ENCODE measurements at places on chromosomes 12 and 14.

GRCh38 chr14:55832122-55832911 lies 252.3 kb downstream of the KTN1 start:
- DNase-seq, result no peak

- DNase-seq, result no peak
Observed at GRCh38 chr14:30656190-30656632, 34.1 kb downstream of the SCFD1 start.

DNA sequence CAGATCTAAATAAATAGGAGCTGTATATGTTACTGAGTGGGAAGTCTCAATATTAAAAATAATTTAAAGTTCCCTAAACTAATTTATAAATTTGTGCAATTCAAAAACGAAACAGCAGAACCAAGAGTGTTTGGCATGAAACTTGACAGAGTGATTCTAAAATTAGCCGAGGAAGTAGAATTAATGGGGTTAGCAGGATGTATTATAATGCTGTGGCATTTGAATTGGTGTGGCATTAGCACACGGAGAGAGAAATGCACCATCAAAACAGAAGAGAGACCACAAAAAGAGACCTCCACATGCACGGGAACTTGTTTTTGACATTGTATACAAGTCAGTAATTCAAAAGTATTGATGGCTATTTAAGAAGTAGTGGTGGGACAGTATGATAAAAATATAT lies 366.0 kb upstream of the RGS6 start:
- no peak for DNase-seq

GRCh38 chr14:74015963-74016362 lies 3.1 kb downstream of the ENTPD5 start:
- no peak for DNase-seq

DNA sequence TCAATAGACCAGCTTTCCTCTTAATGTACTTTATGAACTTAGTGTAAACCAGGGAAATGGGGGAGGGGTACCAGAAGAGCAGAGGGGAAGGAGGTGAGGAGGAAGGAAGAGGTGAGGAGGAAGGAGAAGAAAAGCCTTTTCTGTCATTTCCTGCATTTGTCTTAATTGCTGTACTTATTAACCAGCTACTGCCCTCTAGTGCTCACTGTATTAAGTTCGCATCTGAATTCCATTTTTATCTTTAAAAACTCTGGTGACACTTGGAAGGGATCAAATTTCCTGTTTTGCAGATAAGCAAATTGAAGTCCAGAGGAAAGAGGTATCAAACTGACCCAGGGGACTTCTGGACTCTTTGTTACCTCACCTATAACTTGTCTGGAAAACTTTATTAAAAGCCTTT lies 22.2 kb downstream of the MANSC1 start:
- DNase-seq, result no peak

DNA sequence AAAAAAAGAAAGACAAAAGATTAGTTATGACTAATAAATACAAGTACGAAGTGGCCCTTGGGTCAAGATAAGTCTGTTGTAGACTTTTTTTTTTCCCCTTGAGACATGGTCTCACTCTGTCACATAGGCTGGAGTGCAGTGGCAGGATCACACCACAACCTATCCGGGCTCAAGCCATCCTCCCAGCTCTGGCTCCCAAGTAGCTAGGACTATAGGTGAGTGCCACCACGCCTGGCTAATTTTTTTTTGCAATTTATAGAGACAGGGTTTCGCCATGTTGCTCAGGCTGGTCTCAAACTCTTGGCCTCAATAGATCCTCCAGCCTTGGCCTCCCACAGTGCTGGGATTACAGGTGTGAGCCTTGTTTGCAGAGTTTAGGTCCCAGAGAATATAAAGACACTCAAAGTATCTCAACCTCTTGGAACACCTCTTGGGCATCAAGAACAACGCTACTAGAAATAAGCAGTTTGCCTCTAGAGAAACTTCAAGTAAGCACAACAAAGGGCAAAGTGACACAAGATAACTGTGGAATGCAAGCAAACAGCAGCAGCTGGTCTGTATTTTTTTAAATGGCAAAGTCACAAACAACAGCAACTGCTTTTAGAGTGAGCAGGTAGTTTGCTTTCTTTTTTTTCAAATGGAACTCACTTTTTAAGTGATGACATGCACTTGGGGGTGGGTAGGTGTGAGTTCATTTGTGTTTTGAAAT lies 3.9 kb upstream of the MDM2 start:
- no peak for DNase-seq

- DNase-seq, result no peak
Observed at GRCh38 chr12:51390891-51391282, 319 bp downstream of the GALNT6 start.

- no peak for DNase-seq
Observed at GRCh38 chr12:46373301-46374296, 1.0 kb upstream of the SLC38A2 start.

- no peak for DNase-seq
Observed at GRCh38 chr12:69896653-69897381, 71.8 kb downstream of the MYRFL start.

- DNase-seq, result no peak
Observed at GRCh38 chr12:97560350-97560749, 97.7 kb downstream of the RMST start.

- DNase-seq, result no peak
Observed at GRCh38 chr12:95739561-95740313, 50.8 kb downstream of the NTN4 start.

DNA sequence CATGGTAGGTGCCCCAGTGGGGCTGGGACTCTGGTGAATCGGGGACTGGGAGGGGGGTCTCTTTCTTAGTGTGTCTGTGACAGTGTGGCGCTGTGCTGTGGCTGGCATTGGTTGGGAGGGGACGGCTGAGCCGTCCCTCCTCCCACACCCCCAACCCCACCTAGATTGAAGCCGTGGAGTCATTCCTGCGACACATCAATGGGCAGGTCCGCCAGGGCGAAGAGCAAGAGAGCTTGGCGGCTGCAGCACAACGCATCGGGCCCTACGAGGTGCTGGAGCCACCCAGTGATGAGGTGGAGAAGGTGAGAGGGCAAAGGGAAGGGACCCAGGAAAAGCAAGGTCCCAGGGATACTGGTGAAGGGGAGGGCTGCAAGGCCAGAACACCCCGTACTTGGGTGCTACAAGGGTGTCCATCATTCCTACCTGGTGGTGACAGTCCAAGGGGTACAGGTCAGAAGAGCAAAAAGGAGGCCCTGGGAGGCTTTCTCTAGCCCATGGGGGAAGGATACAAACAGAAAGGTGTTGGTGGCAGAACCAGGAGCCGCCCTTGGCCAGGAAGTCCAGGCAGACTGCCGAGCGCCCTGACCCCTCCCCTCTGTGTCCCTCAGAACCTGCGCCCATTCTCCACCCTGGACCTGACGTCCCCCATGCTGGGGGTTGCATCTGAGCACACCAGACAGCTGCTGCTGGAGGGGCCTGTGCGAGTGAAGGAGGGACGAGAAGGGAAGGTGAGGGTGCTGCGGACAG lies 7.4 kb downstream of the PLEKHG6 start:
- no peak for DNase-seq

DNA sequence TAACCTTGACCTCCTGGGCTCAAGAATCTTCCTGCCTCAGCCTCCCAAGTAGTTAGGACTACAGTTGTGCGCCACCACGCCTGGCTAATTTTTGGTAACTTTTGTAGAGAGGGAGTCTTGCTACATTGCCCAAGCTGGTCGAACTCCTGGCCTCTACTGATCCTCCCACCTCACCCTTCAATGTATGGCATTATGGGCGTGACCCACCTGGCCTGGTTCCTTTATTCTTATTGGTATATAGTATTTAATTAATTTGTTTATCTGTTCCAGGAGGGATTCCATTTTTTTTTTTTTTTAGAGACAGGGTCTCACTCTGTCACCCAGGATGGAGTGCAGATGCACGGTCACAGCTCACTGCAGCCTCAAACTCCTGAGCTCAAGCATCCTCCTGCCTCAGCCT lies 40.9 kb upstream of the EAPP start:
- no peak for DNase-seq

GRCh38 chr12:20194171-20194570 lies 174.2 kb upstream of the PDE3A start:
- DNase-seq, result no peak

DNA sequence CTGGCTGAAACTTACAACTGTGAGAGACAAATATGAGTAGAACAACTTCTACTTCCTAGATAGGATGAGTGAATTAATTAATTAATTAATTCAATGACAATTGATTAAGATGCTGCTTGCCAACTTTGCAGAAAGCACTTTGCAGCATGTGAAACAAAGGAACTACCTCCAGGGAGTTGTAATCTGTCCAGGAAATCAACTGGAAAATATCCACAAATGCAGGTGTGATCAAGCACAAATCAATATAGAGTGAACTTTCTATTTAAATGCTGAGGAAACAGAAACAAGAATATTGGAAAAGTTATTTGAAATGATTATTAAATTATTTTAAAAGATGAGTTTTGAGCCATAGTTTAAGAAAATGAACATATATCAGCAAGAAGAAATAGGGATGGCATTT lies 163.9 kb upstream of the ARID2 start:
- DNase-seq, result no peak

DNA sequence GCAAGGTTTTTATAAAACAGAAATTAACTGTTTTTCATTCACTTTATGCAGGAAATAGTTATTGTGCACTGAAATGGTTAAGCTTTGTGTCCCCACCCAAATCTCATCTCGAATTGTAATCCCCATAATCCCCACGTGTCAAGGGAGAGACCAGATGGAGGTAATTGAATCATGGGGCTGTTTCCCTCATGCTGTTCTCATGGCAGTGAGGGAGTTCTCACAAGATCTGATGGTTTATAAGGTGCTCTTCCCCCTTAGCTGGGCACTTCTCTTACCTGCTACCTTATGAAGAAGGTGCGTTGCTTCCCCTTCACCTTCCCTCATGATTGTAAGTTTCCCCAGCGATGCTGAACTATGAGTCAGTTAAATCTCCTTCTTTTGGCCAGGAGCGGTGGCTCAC lies 123.9 kb downstream of the TMTC2 start:
- DNase-seq, result no peak

GRCh38 chr14:36989806-36990205 lies 182.6 kb downstream of the SLC25A21 start:
- DNase-seq, result no peak

- DNase-seq, result no peak
Observed at GRCh38 chr14:44353805-44354204, 153.3 kb downstream of the FSCB start.

DNA sequence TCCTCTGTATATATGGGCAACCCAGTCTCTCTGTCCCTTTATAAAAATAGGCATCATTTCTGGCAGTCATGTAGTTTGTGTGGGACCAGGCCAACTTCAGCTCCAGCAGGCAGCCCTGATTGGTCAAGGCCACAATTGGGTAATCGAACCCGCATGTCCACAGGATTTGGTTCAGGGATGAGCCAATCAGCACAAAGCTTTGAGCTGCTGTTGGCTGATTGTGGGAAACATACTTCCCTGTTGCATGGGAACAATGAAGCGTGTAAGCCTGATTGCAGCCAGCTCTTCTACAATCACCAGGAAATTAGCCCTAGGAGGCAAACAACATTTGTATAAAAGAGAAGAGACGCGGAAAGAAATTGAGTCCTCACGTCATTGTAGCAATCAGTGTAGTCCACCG lies 328.6 kb downstream of the PCNX1 start:
- no peak for DNase-seq

- no peak for DNase-seq
Observed at GRCh38 chr12:31003861-31004640, 69.6 kb upstream of the DDX11 start.

- no peak for DNase-seq
Observed at GRCh38 chr12:81084811-81085350, 7.0 kb downstream of the ACSS3 start.

DNA sequence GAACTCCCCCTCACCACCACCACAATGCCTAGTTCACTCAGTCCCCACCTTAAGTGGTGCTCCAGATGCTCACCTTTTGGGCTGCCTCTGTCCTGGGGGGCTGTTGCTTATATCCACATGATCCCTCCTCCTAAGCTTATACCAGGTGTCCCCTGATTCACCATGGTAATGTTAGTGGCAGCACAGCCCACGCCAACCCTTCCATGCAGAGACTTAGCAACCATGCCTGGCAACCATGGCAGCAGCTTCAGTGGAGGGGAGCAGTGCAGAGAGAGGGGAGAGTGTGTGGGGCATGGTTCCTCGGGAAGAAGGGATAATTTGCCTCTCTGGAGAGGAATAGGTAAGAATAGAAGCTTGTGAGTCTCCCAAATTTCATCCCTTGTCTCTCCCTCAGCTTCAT lies 1.2 kb upstream of the DDN start:
- DNase-seq, result no peak

DNA sequence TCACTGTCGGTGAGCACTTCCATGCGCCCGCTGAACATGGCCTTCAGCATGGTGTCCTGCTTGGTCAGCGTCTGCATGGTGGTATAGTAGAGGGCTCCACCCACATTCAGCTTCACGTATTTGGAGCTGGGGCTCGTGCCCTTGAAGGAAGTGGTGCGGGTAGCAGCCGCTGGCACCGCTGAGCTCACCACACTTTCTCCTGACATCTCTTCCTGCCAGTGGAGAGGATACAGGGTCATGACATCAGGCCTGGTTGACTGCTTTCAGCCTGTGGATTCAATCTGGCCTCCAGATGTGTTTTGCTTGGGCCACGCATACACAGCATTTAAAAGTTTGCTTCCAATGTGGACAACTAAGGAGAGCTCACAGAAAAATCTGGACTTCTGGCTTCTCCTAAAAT lies 7.6 kb downstream of the KCTD10 start:
- DNase-seq, result no peak

- no peak for DNase-seq
Observed at GRCh38 chr12:104604995-104605675, 148.4 kb downstream of the CHST11 start.

DNA sequence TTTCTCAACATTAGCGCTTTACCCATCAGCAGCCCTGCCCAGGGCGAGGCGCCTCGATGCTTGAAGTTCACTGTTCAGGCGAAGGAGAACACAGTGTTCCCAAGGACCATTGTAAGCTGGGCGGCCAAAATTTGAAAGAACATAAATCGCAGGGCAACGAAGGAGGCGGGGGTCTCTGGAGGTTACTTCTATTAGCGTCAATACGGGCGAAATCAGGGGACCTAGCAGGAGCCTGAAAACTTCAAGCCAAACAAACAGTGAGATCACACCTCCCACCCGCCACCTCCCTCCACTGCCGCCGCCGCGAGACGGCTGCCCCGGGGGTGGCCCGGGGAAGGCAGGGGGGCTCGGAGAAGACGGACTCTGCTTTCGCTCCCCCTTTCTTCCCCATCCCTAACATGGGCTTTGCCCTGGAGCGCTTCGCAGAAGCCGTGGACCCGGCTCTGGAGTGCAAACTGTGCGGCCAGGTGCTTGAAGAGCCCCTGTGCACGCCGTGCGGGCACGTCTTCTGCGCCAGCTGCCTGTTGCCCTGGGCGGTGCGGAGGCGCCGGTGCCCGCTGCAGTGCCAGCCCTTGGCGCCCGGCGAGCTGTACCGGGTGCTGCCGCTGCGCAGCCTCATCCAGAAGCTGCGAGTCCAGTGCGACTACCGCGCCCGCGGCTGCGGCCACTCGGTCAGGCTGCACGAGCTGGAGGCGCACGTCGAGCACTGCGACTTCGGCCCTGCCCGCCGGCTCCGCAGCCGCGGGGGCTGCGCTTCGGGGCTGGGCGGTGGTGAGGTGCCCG lies at the start of gene PDZRN4:
Gene PDZRN4 (plus strand): TSS at position 263 of the 783 bp plus-strand sequence.
- DNase-seq, result no peak

DNA sequence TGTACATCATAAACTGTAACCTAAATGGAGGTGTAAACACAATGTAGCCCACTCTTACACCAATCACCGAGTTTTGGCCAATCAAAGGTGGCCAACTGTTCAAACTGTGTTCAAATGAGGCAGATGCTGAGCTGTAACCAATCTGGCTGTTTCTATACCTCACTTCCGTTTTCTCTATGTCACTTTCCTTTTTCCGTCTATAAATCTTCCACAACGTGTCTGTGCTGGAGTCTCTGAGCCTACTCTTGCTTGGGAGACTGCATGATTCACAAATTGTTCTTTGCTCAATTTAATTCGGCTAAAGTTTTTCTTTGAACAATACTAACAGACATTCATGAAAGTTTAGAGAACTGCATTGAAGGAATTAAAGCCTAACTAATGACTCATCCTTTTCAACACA lies 547.1 kb upstream of the USP15 start:
- no peak for DNase-seq
